ENCODE measurements at places on chromosomes 16 and 17. TPM values are rescaled to one million over a fixed set of nuclear protein-coding genes. Genes with fewer than 3 reads are reported as not detected.

DHX58 gene
- polyA plus RNA-seq = 11.2 TPM

CHD9NB gene
- polyA plus RNA-seq = 11.8 TPM

KRTAP4-4 gene
- not detected for polyA plus RNA-seq

BBS2 gene
- polyA plus RNA-seq = 93.5 TPM

DLX3 gene
- 1.0 TPM for polyA plus RNA-seq
